ENCODE measurements at places on chromosomes 4 and X.

GRCh38 chr4:163263606-163264005, 68.8 kb downstream of the NPY1R start:
- no peak for DNase-seq

- no peak for DNase-seq
Observed at GRCh38 chrX:68677998-68678397, 30.5 kb downstream of the STARD8 start.

GRCh38 chr4:8050180-8050554, 108.4 kb downstream of the ABLIM2 start:
- DNase-seq = no peak

DNA sequence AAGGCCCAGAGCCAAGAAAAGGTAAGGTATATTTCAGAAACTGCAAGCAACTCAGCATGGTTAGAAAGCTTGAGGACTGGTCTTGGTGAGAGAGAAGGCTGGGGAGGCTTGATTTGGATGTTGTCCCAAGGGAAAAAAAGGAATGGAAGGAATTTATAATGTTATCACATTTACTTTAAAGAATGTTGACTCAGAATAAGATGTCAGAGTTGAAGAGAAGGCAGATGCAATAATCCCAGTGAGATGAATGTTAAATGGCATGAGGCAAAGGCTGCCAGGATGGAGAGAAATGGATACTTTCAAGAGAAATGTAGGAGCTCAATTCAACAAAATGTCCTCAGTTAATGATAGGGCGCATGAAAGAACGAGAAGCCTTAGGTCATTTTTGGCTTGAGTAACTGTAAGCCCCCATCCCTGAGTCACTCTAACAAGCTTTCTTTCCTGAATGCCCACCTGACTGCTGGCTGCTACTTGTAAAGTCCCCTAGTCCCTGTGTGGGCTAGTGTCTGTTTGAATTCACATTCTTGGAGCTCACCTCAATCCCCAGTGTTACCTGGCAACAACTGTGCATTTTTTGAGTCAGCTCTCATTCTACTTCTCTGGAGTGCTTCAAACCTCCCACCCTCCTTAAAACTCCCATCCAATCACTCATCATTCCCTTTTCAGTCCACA, 103.0 kb upstream of the TAPT1 start:
- no peak for DNase-seq

DNA sequence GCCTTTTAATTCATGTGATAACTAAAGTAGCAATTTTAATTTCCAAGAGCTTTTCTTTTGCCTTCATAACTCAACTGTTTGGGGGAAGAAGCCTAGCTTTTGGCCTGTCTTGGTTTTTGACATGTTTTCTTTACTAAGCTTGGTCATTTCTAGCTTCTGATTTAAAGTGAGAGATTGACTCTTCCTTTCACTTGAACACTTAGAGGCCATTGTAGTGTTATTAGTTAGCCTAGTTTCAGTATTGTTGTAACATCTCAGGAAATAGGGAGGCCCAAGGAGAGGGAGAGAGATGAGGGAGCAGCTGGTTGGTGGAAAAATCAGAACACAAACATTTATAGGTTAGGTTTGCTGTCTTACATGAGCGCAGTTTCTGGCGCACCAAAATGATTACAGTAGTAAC, 44.8 kb downstream of the DCLK2 start:
- DNase-seq = no peak

DNA sequence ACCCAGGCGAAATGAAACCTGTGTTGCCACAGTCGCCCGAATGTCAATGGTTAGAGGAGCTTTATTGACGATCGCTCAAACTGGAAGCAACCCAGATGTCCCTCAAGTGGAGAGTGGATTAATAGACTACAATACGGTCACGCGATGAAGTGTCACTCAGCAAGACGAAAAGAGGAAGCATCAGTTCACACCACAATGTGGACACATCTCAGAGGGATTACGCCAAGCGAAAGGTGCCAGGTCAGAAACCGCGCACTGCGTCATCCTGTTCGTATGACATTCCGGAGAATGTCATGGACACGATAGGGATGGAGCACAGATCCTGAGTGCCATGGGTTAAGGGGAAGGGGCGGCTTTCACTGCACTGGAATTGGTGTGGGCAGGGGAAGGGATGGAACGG, 111.7 kb downstream of the HMX1 start:
- DNase-seq = no peak

DNA sequence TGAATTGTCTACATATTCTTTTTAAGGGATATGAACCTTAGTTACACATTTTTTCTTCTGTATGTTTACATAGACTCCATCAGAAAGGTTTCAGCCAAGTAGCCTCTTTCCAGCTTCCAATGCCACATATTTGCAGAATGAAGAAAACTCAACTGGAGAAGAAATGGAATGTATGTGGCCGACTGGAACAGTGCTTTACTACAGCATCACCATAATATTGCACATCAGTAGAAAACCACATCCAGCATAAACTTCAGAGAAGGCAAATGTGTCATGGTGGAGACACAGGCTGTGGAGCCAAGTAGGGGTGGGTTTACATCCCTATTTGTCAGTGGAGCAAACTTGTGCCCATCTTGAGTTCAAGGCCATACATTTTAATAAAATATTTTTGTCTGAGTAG, 204.8 kb upstream of the LDB2 start:
- no peak for DNase-seq

DNA sequence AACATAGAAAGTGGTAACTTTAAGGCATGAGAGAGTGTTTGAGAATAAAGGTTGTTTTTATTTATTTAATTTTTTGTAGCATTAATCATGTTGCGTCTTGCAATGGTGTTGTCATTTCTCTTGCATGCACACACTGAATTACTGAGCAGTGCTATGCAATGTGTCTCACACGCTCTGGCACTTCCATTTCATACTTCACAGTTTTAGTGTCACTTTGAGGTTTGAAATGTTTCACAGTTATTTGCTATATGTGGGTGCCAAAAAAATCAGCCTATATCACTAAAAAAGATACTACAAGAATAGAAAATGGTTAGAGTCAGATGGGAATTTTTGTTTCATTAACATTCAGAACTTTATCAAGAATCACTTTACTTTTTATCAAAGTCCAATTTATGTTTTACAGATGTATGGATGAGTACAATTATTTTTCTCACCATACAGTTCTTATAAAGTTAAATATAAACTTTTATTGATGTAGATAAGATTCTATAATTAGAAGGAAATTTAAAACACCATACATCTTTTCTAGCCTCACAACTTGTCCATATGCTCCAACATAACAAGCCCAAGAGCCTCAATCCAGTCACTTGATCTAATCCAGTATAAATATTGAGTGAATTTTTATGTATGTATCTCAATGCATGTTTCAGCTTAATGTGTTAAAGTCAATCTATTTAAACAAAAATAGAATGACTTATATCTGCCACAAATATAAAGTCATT, 114.0 kb downstream of the IQCM start:
- no peak for DNase-seq

GRCh38 chr4:21749924-21750323, 198.6 kb downstream of the KCNIP4 start:
- no peak for DNase-seq

DNA sequence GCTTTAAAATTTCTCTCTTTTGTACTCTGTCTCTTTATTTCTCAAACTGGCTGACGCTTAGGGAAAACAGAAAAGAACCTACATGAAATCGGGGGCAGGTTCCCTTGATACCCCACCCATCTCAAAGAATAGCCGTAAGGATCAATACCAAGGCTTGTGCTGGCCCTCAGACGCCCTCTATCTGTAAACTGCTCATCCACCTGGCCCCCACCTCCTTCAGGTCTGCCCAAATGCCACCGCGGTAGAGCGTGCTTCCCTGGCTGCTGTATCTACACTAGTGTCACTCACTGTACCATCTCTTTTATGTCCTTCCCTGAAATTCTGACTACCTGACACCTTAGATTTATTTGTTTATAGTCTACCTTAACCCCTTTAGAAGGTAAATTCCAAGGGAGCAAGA, 62.8 kb downstream of the SMIM20 start:
- DNase-seq = no peak

DNA sequence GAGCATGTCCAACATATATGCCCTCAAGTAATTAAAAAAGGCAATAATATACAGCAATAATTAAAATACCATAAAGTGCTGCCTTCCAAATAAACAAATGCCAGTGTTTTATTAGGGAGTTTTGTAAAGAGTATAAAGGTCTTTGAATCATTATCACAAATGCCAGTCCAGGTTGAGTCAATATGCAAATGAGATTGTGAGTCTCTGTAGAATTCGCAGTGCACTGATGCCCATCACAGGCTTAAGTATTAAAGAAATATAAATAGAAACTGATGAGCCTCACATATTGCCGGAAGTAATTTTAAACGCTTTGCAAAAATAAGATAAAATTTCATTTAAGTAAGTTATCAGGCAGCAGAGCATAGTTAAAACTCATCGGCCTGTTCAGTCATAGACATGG, 205.0 kb upstream of the TECRL start:
- DNase-seq = no peak

DNA sequence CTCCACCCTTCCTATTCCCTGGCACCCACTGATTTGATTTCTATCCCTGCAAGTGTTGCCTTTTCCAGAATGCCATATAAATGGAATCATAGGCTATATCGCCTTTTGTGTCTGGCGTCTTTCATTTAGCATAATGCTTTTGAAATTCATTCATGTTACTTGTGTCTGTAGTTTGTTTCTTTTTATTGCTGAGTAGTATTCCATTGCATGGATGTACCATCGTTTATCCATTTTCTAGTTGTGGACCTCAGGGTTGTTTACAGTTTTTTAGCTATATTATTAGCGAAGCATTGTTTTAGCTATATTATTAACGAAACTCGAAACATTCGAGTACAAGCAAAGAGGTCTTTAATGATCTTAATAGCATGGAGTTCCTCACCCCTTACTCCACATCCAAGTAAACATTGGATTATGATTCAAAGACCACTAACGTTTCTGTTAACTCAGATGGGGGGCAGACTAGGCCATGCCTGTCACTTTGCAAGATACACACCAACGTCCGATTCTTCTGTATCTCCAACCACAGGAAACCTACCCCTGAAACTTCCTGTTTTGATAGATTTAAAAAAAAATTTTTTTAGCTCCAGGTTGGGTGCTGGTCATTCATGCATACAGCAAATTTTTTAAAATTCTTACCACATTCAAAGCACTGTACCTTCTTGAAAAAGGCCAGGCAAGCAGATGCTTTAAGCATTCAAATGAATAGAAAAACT, 1.1 kb downstream of the DCK start:
- DNase-seq = no peak

DNA sequence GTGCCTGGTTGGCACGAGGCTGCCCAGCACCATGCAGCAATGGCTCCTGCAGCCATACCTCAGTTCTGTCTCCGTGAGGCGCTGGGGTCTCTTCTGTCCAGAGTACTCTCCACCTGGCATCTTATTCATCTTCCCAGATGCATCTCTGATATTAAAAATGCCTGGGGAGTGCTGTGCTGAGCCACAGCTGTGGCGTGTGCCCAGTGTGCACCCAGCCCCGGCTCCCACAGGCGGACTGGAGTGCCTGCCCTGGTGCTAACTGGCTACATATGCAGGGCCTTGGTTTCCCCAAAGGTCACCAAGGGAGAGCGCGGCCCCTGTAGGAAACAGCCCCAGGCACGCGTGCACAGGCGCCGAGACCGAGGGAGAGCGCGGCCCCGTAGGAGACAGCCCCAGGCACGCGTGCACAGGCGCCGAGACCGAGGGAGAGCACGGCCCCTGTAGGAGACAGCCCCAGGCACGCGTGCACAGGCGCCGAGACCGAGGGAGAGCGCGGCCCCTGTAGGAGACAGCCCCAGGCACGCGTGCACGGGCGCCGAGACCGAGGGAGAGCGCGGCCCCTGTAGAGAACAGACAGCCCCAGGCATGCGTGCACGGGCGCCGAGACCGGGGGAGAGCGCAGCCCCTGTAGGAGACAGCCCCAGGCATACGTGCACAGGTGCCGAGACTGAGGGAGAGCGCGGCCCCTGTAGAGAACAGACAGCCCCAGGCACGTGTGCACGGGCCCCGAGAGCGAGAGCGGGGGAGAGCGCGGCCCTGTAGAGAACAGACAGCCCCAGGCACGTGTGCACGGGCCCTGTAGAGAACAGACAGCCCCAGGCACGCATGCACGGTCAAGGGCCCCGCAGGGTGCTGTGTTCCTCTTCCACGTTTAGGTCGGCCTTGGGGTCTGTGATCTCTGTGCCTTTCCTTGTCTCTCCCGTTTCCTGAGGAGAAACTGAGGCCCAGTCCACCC, 14.5 kb downstream of the TMEM175 start:
- DNase-seq = no peak

DNA sequence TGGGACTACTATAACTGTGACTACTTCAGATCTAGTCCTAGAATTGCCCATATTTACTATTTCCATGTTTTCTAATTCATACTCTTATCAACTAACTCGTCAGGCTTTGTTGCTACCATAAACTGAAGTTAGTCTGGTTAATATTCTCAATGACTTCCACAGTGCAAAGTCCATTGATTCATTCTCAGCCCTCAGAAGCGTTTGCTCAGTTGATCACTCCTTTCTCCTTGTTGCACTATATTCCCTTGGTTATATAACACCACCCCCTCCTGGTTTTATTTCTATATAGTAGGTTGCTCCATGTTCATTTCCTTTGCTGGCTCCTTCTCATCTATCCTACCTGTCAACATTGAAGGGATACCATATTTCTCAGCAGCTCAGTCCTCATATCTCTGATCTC, 27.2 kb upstream of the SLC6A14 start:
- DNase-seq = no peak
